Ammon's horn (tissue), 1 donor: ENCODE measurements at places on chromosomes 7 and 10.

DNA sequence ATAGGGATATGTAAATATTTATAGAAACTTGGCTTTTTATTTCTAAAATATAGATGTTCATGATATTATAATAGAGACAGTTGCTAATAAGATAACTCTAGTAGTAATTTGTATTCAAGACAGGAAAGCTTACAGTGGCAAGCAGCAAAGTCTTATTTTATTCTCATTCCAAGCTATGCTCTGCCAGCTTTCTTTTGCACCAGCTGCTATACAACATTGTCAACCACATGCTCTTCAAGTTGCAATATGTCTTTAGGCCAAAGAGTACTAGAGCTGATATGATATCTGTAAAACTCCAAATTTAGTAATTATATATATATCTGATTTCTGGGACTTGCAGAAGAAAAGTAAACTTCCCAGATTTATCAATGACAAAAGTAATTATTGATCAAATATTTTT is 350.1 kb downstream of the HGF start:
- peak; percentile 44 for DNase-seq

DNA sequence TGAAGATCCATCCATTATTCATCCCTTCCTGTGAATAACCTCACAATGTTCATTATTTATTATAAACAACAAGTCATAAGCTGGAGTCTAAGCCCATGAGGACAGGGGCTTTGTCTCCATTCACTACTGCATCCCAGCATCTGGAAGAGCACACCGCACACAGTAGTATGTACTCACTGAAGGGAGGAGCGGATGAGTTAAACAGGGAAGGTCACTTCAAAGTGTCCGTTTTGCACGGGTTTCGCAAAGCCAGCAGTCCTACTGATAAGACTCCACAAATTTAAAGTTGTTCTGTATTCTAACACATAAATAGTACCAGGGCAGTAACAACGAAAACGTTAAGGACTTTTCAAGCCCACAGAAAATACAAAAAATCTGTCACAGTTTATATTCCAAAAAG is 167.9 kb downstream of the PARD3 start:
- no peak for DNase-seq

- DNase-seq: no peak
Measured at GRCh38 chr10:21171197-21171935, 274.3 kb upstream of the NEBL start.

- DNase-seq: peak; percentile 37
Measured at GRCh38 chr7:19713676-19714075, 4.8 kb upstream of the POLR1F start.

DNA sequence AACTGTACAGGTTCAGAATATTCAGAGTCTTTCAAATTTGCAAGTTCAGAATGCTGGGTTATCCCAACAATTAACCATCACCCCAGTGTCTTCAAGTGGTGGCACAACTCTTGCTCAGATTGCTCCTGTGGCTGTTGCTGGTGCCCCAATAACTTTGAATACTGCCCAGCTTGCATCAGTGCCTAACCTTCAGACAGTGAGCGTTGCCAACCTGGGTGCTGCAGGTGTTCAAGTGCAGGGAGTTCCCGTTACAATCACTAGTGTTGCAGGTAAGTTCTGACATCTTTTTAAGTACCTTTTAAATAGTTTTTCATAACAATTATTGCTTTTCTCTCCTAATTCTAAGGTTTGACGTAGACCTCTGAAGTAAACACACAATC is 2.7 kb downstream of the SP4 start:
- no peak for DNase-seq

- no peak for DNase-seq
Measured at GRCh38 chr7:27156508-27156898, at the start of gene HOXA7. TSS of gene HOXA7 (minus strand) at chr7:27156675. CDS start at chr7:27156545, 130 bp downstream.

DNA sequence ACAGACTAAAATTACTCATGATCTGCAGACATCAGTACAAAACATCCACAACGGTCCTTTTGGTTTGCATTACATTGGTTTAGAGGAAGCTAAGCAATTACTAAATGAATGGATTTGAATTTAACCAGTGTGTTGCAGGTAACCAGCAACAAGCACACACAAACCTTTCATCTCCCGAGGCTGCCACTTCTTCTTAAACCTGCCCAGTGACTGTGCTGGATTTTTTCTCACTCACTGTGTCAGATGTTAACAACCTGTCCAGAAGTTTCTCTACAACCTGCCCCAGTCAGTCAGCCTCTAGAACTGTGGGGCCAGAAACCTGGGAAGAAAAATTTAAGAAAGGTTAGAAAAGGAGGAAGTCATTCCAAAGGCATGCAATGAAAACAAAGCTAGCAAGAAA is 2.4 kb upstream of the MEOX2 start:
- DNase-seq: no peak

DNA sequence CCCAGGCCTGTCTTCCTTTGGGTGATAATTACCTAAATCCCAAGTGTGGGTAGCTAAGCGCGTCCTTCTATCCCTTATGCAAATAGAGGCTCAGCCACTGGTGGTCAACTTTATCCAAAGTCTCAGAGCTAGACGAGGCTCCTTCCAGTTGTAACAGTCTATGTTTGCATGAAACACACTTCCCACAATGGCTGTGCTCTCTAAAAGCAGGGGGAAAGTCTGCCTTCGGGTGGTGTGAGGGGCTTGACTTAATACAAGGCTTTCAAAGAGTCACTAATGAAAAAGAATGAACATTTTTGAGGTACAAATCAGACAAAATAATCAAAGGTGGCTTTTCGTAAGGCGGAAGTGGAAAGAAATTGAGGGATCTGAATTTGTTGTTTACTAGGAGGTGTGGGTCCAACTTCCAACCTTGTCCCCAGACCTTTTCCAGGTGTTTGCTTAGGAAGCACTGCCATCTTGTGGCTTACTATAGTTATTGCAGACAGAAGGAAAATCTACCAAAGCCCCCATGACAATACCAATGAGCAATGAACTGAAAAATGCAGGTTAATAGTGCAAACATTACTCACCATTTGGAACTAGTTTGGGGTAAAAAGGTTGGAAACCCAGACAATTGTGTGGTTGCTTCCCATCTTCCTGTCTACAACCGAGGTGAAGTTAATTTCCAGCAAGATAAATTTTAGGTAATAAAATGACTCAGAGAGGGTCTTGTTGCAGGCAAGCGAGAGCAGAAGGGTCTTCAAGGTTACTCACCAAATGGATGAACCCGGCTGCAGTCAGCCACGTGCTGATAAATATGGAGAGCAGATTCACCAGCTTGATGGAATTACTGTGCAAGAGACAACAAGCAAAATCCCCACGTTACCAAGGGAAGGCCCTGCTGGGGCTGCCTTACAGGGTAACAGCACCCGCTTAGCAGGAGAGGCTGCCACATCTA is 525.7 kb downstream of the KCNMA1 start:
- peak; percentile 45 for DNase-seq

GRCh38 chr7:113812591-113813255 is 106.1 kb downstream of the PPP1R3A start:
- no peak for DNase-seq

DNA sequence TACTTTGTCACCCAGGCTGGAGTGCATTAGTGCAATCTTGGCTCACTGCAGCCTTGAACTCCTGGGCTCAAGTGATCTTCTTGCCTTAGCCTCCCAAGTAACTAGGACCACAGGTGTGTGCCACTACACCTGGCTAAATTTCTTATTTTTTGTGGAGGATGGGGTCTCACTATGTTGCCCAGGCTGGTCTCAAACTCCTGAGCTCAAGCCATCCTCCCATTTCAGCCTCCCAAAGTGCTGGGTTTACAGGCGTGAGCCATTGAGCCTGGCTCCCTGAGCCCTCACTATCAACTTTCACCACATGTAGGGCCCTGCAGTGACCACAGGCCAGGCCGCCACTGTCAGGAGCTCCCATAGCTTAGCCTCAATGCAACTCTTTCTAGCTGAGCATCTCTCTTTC is 110.2 kb downstream of the CUL2 start:
- DNase-seq: no peak

- DNase-seq: no peak
Measured at GRCh38 chr7:34727464-34727995, 69.5 kb downstream of the NPSR1 start.

DNA sequence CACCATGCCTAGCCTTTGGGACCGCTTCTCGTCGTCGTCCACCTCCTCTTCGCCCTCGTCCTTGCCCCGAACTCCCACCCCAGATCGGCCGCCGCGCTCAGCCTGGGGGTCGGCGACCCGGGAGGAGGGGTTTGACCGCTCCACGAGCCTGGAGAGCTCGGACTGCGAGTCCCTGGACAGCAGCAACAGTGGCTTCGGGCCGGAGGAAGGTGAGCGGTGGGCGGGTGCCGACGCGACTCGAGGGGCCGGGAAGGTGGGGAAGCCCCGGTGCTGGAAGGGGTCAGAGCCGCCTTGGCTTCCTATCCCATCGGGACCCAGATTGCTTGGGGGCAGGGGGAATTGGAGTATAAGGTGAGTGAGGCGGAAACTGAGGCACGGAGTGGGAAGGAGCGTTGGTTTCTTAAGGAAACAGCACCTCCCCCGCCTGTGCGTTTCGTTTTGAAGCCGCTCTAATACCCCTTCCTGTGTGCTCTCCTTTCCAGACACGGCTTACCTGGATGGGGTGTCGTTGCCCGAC is 547 bp downstream of the DDIT4 start:
- DNase-seq: no peak

GRCh38 chr7:76060842-76061241 is 12.9 kb downstream of the MDH2 start:
- DNase-seq: no peak

GRCh38 chr7:23043441-23043840 is 29.5 kb upstream of the HYCC1 start:
- no peak for DNase-seq

GRCh38 chr10:44801383-44802327 is 109.5 kb upstream of the TMEM72 start:
- peak; percentile 32 for DNase-seq

- DNase-seq: no peak
Measured at GRCh38 chr7:96074871-96075270, 247.0 kb downstream of the SLC25A13 start.
